ENCODE measurements at places on chromosomes 12 and 14. TPM values are rescaled to one million over a fixed set of nuclear protein-coding genes. Genes with fewer than 3 reads are reported as not detected.

The SCNN1A gene
- total RNA-seq: 199 TPM

The OR6C75 gene
- not detected for total RNA-seq

The SOCS2 gene
- 23.8 TPM for total RNA-seq

The SLC6A15 gene
- not detected for total RNA-seq

The OVCH1 gene
- total RNA-seq: 2.0 TPM

The SYCP3 gene
- 0.64 TPM for total RNA-seq

The ARF3 gene
- total RNA-seq: 146 TPM

The CCDC175 gene
- not detected for total RNA-seq

The RNASE2 gene
- total RNA-seq: 4.1 TPM

The DEGS2 gene
- total RNA-seq: 1.7 TPM

The PLEKHD1 gene
- total RNA-seq: 0.41 TPM

The GLRX5 gene
- 27.2 TPM for total RNA-seq

The FANCM gene
- 3.1 TPM for total RNA-seq

The CD27 gene
- 1.5 TPM for total RNA-seq

The CCER1 gene
- total RNA-seq: not detected

The TCL1B gene
- not detected for total RNA-seq

The GARIN6 gene
- total RNA-seq: not detected

The TMEM52B gene
- 2.3 TPM for total RNA-seq

The PPFIA2 gene
- total RNA-seq: 1.4 TPM

The GNB3 gene
- 0.32 TPM for total RNA-seq

The ACOT4 gene
- total RNA-seq: 4.5 TPM

The TGFB3 gene
- 25.4 TPM for total RNA-seq

Data from upper lobe of right lung (tissue), 1 donor.